NCI-H2081 (cell line): ENCODE measurements at places on chromosomes 1 and 21.
A peak's percentile ranks its signal among the peaks of the same experiment; 100 is the strongest.

GRCh38 chr1:218741852-218742251 is 396.7 kb downstream of the TGFB2 start:
- no peak for DNase-seq

- DNase-seq: no peak
These were observed 2.1 kb downstream of the PCP4L1 start for GRCh38 chr1:161260376-161261260.

- peak; percentile 38 for DNase-seq
These were observed 253.8 kb downstream of the PCP4 start for GRCh38 chr21:40120940-40121575.

GRCh38 chr1:158078569-158079080 is 85.2 kb downstream of the KIRREL1 start:
- no peak for DNase-seq

DNA sequence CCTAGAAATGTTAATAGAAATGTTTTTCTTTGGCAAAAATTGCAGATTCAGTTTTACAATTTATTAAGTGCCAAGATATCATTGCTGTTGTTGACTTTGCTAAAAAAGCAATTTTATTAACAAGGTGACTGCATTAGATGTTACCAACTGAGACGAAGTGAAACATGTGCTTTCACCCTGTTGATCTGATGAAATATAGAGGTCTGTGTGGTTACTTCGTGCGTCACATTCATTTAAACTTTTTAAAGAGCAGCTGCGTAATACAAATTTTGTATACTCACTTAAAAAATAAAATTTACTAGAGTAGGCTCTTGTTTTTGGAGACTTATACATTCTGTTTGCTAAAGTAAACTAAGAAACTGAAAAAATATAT is 465.7 kb downstream of the USP25 start:
- no peak for DNase-seq

- DNase-seq: no peak
These were observed 33.5 kb downstream of the CYYR1 start for GRCh38 chr21:26539566-26539965.

DNA sequence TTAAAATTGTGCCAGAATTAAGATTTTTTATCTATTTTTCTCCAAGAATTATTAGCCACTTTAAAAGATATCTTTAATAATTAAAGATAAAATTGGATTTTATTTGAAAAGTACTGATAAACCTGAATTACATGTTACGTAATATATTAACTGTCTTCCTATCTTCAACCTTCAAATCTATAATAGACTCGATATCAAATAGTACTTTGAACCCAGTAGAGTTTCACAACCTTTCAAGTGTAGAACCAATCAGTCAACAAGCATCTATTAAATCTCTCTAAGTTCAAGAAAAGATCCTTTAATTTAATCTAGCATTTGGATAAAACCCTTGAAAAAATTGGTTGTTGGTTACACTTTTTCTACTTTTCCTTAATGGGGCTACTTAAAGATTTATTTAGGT is 271.4 kb downstream of the GPR52 start:
- no peak for DNase-seq
